Fibroblast of lung (primary cell): ENCODE measurements at places on chromosomes 7 and 10.

DNA sequence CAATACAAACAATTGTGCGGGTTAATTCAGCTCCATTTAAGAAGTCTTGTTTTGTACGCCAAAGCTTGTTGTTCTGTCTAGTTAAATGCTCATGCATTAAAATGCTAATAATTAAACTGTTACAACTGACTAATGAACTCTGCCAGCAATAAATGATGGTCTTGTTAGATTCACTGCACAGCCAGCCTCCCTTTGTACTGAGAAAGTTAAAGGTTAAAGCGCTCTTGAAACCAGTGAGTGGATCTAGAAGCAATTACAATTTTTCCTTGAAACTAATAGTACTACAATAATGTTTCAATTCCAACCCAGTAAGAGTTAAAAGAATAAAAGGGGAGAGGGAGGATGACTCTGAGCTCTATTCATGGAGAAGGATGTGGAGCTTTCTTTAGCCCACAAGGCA is 233.0 kb downstream of the EMX2 start:
- DNase-seq, result no peak
- no peak overlapping the region for H3K27ac ChIP-seq

GRCh38 chr7:1947586-1948217 is 277.6 kb downstream of the ELFN1 start:
- no peak overlapping the region for H3K27ac ChIP-seq
- no peaks in the 10 kb centered on the region for H3K4me1 ChIP-seq
- H3K36me3 ChIP-seq, result no peaks in the 10 kb centered on the region
- H3K4me3 ChIP-seq, result no peak overlapping the region
- no peak for DNase-seq

DNA sequence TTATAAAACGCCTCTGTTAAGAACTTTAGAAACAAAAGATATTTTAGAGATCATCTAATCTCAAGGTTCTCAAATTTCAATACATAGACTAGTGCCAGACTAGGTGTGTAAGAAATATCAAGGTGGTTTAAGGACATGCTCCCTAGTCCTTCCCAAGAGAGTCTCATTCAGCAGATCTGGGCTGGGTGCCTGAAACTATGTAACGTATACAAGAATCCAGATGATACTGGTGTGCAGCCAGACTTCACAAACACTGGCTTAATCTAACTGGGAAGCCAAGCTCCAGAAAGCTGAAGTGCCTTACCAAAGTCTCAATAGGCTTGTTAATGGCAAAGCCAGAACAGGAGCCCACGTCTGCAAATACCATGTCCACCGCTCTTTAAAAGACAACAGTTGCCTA is 105.0 kb upstream of the AMPH start:
- H3K27ac ChIP-seq, result no peak overlapping the region
- H3K36me3 ChIP-seq, result no peaks in the 10 kb centered on the region
- H3K4me3 ChIP-seq, result no peak overlapping the region
- H3K4me1 ChIP-seq, result no peaks in the 10 kb centered on the region

GRCh38 chr7:100066953-100067352 is 14.6 kb downstream of the ZNF3 start:
- H3K4me3 ChIP-seq, result no peak overlapping the region
- peaks cover 18% of the 10 kb centered on the region for H3K36me3 ChIP-seq
- no peak for DNase-seq
- no peaks in the 10 kb centered on the region for H3K27me3 ChIP-seq
- H3K4me1 ChIP-seq, result peaks cover 6% of the 10 kb centered on the region

DNA sequence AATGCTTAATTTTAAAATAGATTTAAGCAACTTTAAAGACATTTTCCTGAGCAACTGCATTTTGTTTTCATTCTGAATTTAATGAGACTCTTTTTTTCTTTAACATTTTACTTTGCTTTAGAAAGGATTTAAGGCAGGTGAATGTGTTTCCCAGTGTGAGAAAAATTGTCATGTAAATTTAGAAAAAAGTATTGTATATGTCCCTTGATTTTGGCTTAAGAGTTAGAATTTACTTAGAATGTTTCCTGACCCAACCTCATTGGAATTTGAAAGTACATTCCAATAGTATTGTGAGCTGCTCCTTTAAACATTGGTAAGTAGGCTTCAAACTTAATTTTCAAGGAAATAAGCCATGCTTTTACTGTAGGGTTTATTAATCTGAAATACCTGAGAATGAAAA is 110.2 kb downstream of the PTEN start:
- H3K4me3 ChIP-seq, result no peak overlapping the region
- no peaks in the 10 kb centered on the region for H3K27me3 ChIP-seq
- H3K36me3 ChIP-seq, result no peaks in the 10 kb centered on the region
- H3K27ac ChIP-seq, result no peak overlapping the region
- DNase-seq, result peak; percentile 20
- H3K4me1 ChIP-seq, result no peaks in the 10 kb centered on the region

- no peak overlapping the region for H3K27ac ChIP-seq
- H3K36me3 ChIP-seq, result no peaks in the 10 kb centered on the region
- H3K4me3 ChIP-seq, result no peak overlapping the region
- H3K4me1 ChIP-seq, result no peaks in the 10 kb centered on the region
- peaks cover 23% of the 10 kb centered on the region for H3K27me3 ChIP-seq
Observed at GRCh38 chr7:1297017-1297960, 64.6 kb downstream of the UNCX start.

GRCh38 chr7:125255810-125256209 is 326.2 kb upstream of the POT1 start:
- no peaks in the 10 kb centered on the region for H3K36me3 ChIP-seq
- DNase-seq, result no peak
- no peaks in the 10 kb centered on the region for H3K4me1 ChIP-seq
- H3K4me3 ChIP-seq, result no peak overlapping the region

DNA sequence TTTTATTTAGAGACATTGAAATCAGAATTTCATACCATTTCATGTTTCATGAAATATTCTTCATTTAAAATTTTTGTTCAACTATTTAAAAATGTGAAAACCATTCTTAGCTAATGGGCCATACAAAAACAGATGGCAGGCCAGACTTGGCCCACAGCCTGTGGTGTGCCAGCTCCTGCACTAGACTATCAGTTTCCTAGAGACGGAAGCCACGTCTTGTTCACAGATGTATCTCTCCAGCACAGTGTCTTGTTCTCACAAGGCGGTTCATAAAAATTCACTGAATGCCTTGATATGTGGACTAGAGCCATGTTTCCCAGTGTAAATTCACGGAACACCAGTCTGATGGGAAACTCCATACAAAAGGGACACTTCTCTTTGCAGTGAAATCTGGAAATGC is 216.0 kb downstream of the KCNMA1 start:
- H3K27ac ChIP-seq, result no peak overlapping the region
- no peak overlapping the region for H3K4me3 ChIP-seq
- no peaks in the 10 kb centered on the region for H3K27me3 ChIP-seq
- peaks cover 13% of the 10 kb centered on the region for H3K4me1 ChIP-seq

GRCh38 chr10:102309916-102310315 is 64.6 kb downstream of the GBF1 start:
- H3K36me3 ChIP-seq, result no peaks in the 10 kb centered on the region
- H3K27me3 ChIP-seq, result no peaks in the 10 kb centered on the region
- peaks cover 8% of the 10 kb centered on the region for H3K4me1 ChIP-seq
- no peak for DNase-seq
- H3K27ac ChIP-seq, result no peak overlapping the region

DNA sequence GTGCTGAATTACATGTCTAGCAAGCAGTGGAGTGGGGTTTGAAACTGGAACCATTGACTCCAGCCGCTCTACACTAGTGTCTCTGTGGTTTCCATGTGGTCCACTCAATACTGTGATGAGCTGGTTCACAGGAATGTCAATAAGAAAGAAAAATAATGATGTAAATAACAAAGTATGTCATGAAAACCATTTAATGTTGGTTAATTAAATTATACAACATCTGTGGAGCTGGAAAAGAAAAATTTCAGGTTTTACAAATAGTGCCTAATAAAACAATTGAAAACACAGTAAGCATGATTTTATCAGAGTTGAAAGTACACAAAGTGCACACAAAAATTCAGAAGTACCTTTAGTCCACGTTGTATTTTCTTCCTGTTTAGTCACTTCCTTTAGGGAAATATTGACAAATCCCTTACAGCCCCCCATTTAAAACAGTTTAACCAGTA is 28.7 kb upstream of the NAMPT start:
- H3K27me3 ChIP-seq, result no peaks in the 10 kb centered on the region
- no peaks in the 10 kb centered on the region for H3K4me1 ChIP-seq
- no peaks in the 10 kb centered on the region for H3K36me3 ChIP-seq
- peak; percentile 88 for DNase-seq
- no peak overlapping the region for H3K4me3 ChIP-seq

DNA sequence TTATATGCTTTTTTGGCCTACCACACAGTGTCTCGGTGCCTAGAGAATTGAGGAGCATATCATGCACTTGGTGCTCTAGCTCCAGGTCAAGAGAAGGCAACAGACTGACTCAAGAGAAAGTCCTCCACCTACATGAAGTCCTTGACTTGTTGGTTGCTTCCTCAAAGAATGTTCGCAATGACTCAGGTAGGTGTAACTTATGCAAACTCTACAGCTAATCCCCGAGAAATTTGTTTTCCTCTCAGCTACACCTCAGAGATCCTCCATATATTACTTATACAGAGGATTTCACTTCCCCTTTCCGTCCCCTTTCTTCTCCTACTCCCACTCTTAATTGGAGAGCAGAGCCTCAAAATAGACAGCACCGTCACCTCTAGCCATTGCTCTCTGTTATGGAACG is 1013.1 kb downstream of the KCNMA1 start:
- no peaks in the 10 kb centered on the region for H3K36me3 ChIP-seq
- H3K4me3 ChIP-seq, result no peak overlapping the region
- no peak overlapping the region for H3K27ac ChIP-seq
- no peaks in the 10 kb centered on the region for H3K27me3 ChIP-seq
- no peak for DNase-seq

- no peak for DNase-seq
- H3K36me3 ChIP-seq, result no peaks in the 10 kb centered on the region
- H3K27me3 ChIP-seq, result peaks cover 9% of the 10 kb centered on the region
- H3K4me1 ChIP-seq, result no peaks in the 10 kb centered on the region
- no peak overlapping the region for H3K4me3 ChIP-seq
Observed at GRCh38 chr7:64945503-64946175, 42.6 kb downstream of the ZNF273 start.

GRCh38 chr7:18420748-18421147 is 74.8 kb upstream of the HDAC9 start:
- no peaks in the 10 kb centered on the region for H3K27me3 ChIP-seq
- no peak overlapping the region for H3K27ac ChIP-seq
- H3K36me3 ChIP-seq, result no peaks in the 10 kb centered on the region
- DNase-seq, result peak; percentile 39
- no peaks in the 10 kb centered on the region for H3K4me1 ChIP-seq

GRCh38 chr10:124534231-124534798 is 72.7 kb downstream of the LHPP start:
- H3K4me1 ChIP-seq, result no peaks in the 10 kb centered on the region
- no peak overlapping the region for H3K27ac ChIP-seq
- H3K27me3 ChIP-seq, result no peaks in the 10 kb centered on the region
- no peak overlapping the region for H3K4me3 ChIP-seq
- peak; percentile 18 for DNase-seq
